ENCODE measurements at places on chromosomes 7 and 10.

GRCh38 chr7:47685712-47686376, 103.9 kb upstream of the TNS3 start:
- no peak for DNase-seq

DNA sequence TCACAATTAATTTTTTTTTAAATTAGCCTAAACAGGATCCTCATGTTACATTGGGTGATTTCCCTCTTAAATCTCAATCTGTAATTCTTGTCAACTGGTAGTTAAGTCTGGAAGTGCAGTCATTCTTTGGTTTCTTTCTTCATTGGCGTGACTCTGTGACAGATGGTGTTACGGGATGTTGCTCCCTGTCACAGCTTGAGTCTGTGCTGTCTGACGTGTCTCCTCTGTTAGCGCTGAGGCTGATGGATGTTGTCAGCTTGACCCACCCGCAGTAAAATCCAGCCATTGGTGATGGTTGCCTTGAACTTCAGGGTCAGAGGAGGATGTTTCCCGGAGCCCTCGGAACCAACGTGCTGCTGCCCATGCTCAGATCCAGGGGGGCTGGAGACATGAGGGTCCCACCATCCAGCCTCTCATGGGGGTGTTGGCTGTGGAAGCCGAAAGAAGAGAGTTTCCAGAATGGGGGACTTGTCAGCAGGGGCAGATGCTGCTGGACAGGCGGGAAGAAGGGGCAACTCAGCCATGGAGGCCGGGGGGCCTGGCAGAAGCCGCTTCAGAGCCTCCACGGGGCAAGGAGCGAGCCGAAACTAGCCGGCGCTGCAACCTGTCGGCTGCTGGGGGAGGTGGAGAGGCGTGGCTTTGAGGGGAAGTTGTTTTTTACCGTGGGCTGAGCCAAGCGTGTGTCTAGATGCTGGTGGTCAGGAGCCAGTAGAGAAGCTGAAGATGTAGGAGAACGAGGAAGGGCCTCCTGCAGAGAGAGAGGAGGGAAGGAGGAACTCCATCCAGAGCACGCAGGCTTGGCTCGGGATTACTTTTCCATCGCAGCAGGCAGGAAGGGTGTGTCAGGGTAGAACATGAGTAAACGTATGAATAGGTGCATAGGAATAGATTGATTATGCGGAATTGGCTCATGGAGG, 3.5 kb downstream of the SUN1 start:
- DNase-seq, result no peak

GRCh38 chr10:84551437-84552120, 223.2 kb downstream of the CCSER2 start:
- DNase-seq, result no peak

DNA sequence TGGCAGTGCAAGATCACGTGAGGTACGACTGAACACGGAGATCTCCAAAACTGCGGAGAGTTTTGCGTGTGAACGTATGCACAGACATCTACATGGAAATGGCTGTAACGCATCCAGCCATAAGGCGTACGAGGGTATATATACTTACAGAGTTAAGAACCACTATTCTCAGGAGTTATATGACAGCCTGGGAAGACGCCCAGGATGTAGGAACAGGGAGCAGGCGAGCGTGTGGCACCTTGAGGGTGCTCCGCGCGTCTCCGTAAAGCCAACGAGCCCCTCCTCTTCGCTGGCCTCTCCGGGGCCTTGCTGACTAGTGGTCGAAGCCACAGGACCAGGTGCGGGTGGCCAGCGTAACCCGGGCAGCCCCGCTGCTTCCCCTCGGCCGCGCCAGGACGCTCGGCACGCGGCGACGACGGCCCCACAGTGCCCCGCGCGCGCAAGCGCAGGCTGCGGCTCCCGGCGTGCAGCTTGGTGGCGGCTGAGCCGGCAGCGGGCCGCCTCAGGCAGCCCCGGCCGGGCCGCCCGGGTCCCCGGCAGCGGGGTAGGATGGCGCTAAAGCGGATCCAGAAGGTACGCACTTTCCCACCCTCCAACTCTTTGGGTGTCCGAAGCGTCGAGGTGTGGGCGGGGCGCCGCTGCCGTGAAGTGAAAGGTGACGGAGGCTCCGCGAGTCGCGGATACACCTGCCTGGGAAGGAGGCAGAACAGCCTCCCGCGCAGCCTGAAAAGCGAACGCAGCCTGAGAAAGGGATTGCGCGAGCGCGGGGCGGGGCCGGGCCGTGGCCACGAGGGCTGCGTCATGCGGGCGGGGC, at the start of gene UBE2D4:
Gene UBE2D4, plus strand, starts transcription at position 453 of the 814 bp plus-strand sequence. Its CDS starts 97 bp downstream, at position 550.
- peak; percentile 92 for DNase-seq

DNA sequence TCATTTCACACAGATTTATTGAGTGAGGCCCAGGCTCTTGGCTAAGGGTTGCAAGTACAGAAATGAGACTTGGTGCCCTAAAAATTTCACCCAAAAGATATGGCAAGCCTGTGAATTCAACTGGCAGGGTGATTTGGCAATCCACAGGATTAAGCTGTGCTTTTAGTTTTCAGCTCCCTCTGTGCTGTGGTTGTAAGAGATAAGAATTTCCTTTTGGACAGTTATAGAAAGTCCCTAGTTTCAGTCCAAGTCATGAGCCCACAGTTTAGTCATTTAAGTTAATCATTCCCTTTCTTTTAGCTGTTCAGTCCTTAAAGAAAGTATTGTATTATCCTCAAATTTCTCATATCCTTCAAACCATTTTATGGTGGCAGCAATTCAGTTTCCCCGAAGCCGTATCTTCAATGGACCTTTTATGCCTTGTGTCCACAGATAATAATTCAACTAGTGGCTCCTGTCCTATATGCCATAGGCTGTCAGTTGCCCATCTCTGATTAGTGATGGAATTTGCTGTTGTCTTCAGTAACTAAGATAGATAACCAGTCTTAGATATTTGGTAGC, 73.4 kb upstream of the NAMPT start:
- peak; percentile 66 for DNase-seq

All from ACHN (cell line).